ENCODE measurements at places on chromosomes 3 and 15. TPM values are rescaled to one million over a fixed set of nuclear protein-coding genes. Genes with fewer than 3 reads are reported as not detected.

GRCh38 chr3:58177747-58178527 lies 32.8 kb downstream of the DNASE1L3 start:
- H3K36me3 ChIP-seq, result no peaks in the 10 kb centered on the region
- no peaks in the 10 kb centered on the region for H3K27me3 ChIP-seq
- peaks cover 13% of the 10 kb centered on the region for H3K4me1 ChIP-seq
- DNase-seq, result peak; percentile 65
- H3K4me3 ChIP-seq, result peak overlapping the region; percentile 37
- H3K27ac ChIP-seq, result peak overlapping the region; percentile 17

DNA sequence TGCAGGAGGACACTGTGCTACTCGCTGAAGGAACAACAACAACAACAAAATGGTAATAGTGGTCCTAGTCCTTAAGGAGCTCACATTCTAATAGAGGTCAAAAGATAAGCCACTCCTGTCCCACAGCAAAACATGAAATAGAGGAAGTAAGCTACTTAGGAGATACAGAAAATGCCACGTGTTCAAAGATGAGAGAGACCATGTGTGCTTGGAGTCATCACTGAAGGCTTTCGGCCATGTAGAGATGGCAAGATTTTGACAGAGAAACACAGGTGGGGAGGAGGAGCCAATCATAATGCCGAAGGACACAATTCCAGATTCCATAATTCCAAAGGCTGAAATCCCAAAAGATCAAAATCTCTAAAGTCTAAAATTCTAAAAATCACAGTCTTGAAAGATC lies 24.8 kb upstream of the RIOX2 start:
- H3K4me1 ChIP-seq, result no peaks in the 10 kb centered on the region
- no peaks in the 10 kb centered on the region for H3K27me3 ChIP-seq
- no peaks in the 10 kb centered on the region for H3K36me3 ChIP-seq
- H3K4me3 ChIP-seq, result no peak overlapping the region

DNA sequence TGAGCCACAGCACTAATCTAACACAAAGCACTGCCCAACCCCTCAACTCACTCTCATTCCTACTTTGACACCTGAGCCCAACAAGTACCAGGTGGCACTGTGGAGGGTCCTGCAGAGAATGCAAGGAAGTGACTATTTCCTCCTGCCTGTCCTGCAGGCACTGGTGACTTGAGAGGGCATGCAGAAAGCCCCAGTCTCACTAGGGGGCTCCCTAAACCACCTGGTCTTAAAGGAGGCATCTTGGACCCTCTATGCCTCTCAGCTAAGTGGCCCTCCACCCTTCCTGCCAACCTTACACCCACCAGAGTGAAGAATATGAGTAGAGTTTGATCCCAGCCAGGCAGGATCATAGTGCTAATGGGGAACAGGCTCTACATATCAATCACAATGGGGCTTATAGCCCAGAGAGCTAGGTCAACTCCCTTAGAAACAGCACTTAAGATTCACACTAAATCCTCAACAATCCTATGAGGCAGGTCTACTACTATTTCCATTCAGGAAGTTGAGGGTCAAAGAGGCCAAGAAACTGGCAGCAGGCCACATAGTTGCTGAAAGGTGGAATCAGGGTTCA lies 15.2 kb downstream of the TRAIP start:
- no peaks in the 10 kb centered on the region for H3K36me3 ChIP-seq
- no peaks in the 10 kb centered on the region for H3K27me3 ChIP-seq
- no peak for DNase-seq
- H3K4me3 ChIP-seq, result no peak overlapping the region
- no peak overlapping the region for H3K27ac ChIP-seq

DNA sequence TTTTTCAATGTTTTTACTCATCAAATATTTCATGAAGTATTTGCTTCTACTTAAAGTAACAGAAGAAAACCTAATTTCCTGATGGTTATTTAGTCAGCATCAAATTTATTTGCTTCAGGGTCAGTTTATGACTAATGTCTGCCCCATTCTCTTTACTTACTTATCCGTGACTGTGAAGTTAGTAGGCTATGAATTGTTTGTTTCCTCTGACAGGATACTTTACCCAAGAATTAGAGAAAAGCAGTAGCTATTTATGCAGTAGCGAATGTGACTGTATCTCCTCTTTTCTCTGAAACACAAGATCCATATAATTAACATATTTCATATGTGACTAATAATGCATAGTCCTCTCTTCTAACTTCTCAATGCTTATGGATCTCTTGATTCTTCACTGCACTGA lies 329.9 kb upstream of the ROBO1 start:
- H3K27ac ChIP-seq, result no peak overlapping the region
- no peak overlapping the region for H3K4me3 ChIP-seq
- DNase-seq, result no peak
- H3K4me1 ChIP-seq, result no peaks in the 10 kb centered on the region
- H3K36me3 ChIP-seq, result no peaks in the 10 kb centered on the region

- no peak overlapping the region for H3K4me3 ChIP-seq
- H3K36me3 ChIP-seq, result no peaks in the 10 kb centered on the region
- H3K27ac ChIP-seq, result no peak overlapping the region
- DNase-seq, result no peak
These were observed 22.4 kb downstream of the ARID3B start for GRCh38 chr15:74563442-74563841.

DNA sequence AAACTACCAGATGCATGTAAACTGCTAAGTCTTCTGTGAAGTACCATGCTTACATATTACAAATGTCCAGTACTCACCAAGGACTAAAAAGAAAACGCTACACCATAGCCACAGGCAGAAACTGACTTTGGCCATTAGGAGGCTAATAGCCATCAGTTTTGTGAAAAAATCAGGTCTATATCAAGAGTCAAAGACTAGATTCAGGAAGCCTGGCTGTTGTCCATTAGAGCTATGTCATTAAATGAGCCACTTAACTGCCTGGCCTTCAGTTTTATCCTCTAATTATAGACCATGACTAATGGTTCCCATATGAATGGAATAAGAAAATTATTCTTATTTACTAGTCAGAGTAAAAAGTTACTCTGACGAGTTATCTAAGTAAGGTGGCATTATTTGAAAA lies 144.1 kb downstream of the VPS13C start:
- DNase-seq, result no peak
- H3K4me1 ChIP-seq, result no peaks in the 10 kb centered on the region
- H3K27ac ChIP-seq, result no peak overlapping the region
- no peaks in the 10 kb centered on the region for H3K27me3 ChIP-seq

- peak overlapping the region; percentile 87 for H3K27ac ChIP-seq
- no peaks in the 10 kb centered on the region for H3K27me3 ChIP-seq
- peak; percentile 63 for DNase-seq
- peaks cover 25% of the 10 kb centered on the region for H3K4me1 ChIP-seq
These were observed 600.8 kb downstream of the FOXP1 start for GRCh38 chr3:70982700-70983140.

- H3K4me1 ChIP-seq, result no peaks in the 10 kb centered on the region
- no peak for DNase-seq
- no peak overlapping the region for H3K4me3 ChIP-seq
- no peaks in the 10 kb centered on the region for H3K27me3 ChIP-seq
These were observed 1209.6 kb downstream of the ZPLD1 start for GRCh38 chr3:103644450-103644849.

- no peaks in the 10 kb centered on the region for H3K27me3 ChIP-seq
- DNase-seq, result no peak
- no peaks in the 10 kb centered on the region for H3K4me1 ChIP-seq
- H3K4me3 ChIP-seq, result no peak overlapping the region
These were observed 49.3 kb upstream of the IGF2BP2 start for GRCh38 chr3:185874119-185874518.

The CPEB1 gene
- total RNA-seq, result 6.9 TPM

The METTL6 gene
- total RNA-seq, result 23.6 TPM

The MESP2 gene
- not detected for total RNA-seq

DNA sequence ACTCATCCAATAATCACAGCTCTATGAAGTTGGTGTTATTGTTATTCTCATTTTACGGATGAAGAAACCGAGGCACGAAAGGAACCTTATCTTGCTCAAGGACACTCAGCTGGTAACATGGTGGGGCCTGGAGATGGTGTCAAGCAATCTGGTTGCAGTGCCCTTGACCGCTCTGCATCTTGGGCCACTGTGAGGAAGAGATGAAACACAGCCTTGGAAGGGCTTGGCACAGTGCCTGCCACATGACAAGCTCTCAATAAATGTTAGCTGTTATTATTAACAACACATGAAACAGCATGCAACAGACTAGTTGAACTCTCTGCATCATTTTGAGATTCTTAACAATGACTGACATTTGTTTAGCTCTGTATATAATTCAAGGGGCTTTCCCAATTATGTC lies 10.1 kb upstream of the ITGA11 start:
- no peak for DNase-seq
- no peak overlapping the region for H3K27ac ChIP-seq
- no peaks in the 10 kb centered on the region for H3K27me3 ChIP-seq
- H3K4me3 ChIP-seq, result no peak overlapping the region
- no peaks in the 10 kb centered on the region for H3K36me3 ChIP-seq

The GOLGA8J gene
- 0.44 TPM for total RNA-seq

DNA sequence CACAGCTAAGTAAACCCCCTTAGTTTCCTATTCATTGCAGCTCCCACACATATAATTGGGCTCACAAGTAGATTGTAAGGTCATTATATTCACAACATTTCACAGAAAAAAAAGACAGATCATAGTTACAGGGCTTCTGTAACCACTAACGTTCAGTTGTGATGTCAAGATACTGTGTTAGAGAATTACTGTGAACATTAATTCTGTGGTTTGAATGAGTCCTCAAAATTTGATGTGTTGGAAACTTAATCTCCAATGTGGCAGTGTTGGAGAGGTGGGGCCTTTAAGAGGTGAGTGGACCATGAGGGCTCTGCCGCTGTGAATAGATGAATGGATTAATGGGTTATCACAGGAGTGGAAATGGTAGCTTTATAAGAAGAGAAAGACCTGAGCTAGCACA lies 21.3 kb downstream of the GRK7 start:
- H3K4me3 ChIP-seq, result no peak overlapping the region
- no peaks in the 10 kb centered on the region for H3K4me1 ChIP-seq
- no peaks in the 10 kb centered on the region for H3K36me3 ChIP-seq

DNA sequence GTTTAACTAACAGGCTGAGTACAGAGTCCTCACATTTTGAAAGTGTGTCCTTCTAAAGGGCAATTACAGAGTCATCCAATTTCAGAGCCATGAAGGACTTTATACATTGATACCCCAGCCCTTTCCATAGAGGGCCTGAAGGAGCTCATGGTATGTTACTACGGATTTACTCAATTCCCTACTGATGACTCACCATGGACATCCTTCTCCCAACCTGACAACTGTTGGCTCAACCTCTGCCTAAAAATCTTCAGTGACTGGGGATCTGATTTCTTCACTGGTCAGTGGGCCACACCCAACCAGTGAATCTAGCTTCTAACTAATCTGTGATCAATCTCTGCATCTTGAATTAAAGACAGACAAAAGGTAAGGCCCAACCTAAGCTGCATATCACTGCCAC lies 963.4 kb upstream of the CFAP20DC start:
- no peak overlapping the region for H3K27ac ChIP-seq
- no peaks in the 10 kb centered on the region for H3K27me3 ChIP-seq
- DNase-seq, result no peak
- H3K4me1 ChIP-seq, result no peaks in the 10 kb centered on the region
- H3K36me3 ChIP-seq, result no peaks in the 10 kb centered on the region
- no peak overlapping the region for H3K4me3 ChIP-seq

GRCh38 chr15:34837246-34838016 lies 42.1 kb upstream of the ACTC1 start:
- H3K27ac ChIP-seq, result no peak overlapping the region
- H3K36me3 ChIP-seq, result no peaks in the 10 kb centered on the region
- no peak for DNase-seq
- no peaks in the 10 kb centered on the region for H3K27me3 ChIP-seq
- no peak overlapping the region for H3K4me3 ChIP-seq
- no peaks in the 10 kb centered on the region for H3K4me1 ChIP-seq

- no peaks in the 10 kb centered on the region for H3K27me3 ChIP-seq
- no peak for DNase-seq
- no peak overlapping the region for H3K27ac ChIP-seq
- no peak overlapping the region for H3K4me3 ChIP-seq
- H3K36me3 ChIP-seq, result no peaks in the 10 kb centered on the region
These were observed 17.8 kb downstream of the MAP2K1 start for GRCh38 chr15:66404532-66404931.

DNA sequence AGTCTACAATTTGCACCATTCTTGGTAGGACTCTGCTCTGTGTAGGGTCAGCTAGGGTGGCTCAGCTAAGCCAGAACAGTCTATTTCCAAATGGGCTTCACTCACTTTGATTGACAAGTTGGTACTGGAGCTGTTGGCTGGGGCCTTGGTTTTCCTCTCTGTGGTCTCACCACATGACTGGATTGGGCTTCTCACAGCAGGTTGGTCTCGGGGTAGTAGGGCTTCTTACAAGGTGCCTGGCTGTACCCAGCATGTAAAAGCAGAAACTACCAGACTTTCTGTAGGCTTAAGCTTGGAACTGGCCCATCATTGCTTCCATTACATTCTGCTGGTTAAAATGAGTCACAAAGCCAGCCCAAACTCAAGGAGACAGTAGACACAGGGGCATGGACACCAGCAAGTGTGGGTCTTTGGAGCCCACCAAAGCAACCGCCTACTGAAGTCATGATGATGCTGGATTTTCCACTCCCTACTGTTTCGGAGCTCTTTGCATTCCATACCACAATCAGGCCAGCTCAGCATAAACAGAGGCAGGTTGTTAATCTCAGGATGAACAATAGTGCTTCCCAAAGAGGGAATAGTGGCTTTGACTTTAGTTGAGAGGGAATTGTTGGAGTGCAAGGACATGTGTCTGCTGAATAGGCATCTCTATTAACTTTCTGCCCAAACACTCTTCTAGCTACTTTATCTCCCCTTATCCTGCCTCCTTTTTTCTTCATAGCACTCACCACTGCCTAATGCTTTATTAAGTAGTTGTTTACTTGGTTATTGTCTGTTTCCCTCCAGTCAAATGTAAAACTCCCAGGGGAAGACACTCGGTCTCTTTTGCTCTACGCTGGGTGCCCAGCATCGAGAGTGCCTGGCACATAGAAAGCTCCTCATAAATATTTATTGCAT lies 78.0 kb upstream of the RARB start:
- no peaks in the 10 kb centered on the region for H3K4me1 ChIP-seq
- H3K4me3 ChIP-seq, result no peak overlapping the region
- H3K27me3 ChIP-seq, result no peaks in the 10 kb centered on the region
- no peak overlapping the region for H3K27ac ChIP-seq
- DNase-seq, result no peak
- no peaks in the 10 kb centered on the region for H3K36me3 ChIP-seq

DNA sequence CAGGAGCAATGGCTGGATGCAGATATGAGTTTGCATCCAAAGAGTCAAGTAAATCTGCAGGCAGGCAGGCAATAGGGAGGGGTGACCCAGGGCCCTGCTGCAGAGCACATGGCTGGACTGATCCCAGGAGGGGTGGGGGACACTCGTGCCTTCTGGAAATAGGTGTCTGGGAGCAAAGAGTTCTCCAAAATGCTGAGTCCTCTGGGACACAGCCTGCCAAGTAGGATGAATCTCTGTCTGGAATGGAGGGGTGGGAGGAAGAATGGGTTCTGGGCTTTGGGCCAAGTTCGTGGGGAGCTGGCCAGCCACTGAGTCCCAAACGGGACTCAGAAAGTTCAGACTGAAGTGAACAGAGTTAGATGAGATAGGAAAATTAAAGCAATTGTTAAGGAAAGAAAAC lies 214.5 kb downstream of the MTHFS start:
- H3K4me1 ChIP-seq, result no peaks in the 10 kb centered on the region
- no peak overlapping the region for H3K27ac ChIP-seq
- no peak overlapping the region for H3K4me3 ChIP-seq
- no peaks in the 10 kb centered on the region for H3K27me3 ChIP-seq

GRCh38 chr3:69032142-69032541 lies 18.7 kb upstream of the EOGT start:
- H3K27me3 ChIP-seq, result no peaks in the 10 kb centered on the region
- DNase-seq, result no peak
- H3K4me3 ChIP-seq, result no peak overlapping the region
- peaks cover 9% of the 10 kb centered on the region for H3K36me3 ChIP-seq

GRCh38 chr3:47874913-47875312 lies 72.0 kb downstream of the DHX30 start:
- H3K4me3 ChIP-seq, result no peak overlapping the region
- DNase-seq, result no peak
- H3K4me1 ChIP-seq, result no peaks in the 10 kb centered on the region
- H3K27me3 ChIP-seq, result no peaks in the 10 kb centered on the region
- H3K27ac ChIP-seq, result no peak overlapping the region
